ENCODE measurements at places on chromosomes 16 and 17. TPM values are rescaled to one million over a fixed set of nuclear protein-coding genes. Genes with fewer than 3 reads are reported as not detected.

GRCh38 chr16:69404275-69404805 is 18.5 kb upstream of the TERF2 start:
- no peaks in the 10 kb centered on the region for H3K36me3 ChIP-seq
- DNase-seq, result peak; percentile 57
- H3K4me3 ChIP-seq, result no peak overlapping the region
- H3K4me1 ChIP-seq, result peaks cover 16% of the 10 kb centered on the region

- H3K36me3 ChIP-seq, result peaks cover 94% of the 10 kb centered on the region
- no peak overlapping the region for H3K27ac ChIP-seq
- no peak overlapping the region for H3K4me3 ChIP-seq
Observed at GRCh38 chr17:43517161-43517560, 29.0 kb downstream of the ETV4 start.

- H3K4me1 ChIP-seq, result no peaks in the 10 kb centered on the region
- no peak overlapping the region for H3K27ac ChIP-seq
- H3K27me3 ChIP-seq, result no peaks in the 10 kb centered on the region
- H3K4me3 ChIP-seq, result no peak overlapping the region
- no peaks in the 10 kb centered on the region for H3K36me3 ChIP-seq
Observed at GRCh38 chr17:266701-267667, 85.5 kb upstream of the DOC2B start.

- no peaks in the 10 kb centered on the region for H3K36me3 ChIP-seq
- H3K4me1 ChIP-seq, result no peaks in the 10 kb centered on the region
- H3K27ac ChIP-seq, result no peak overlapping the region
- no peak for DNase-seq
- H3K27me3 ChIP-seq, result no peaks in the 10 kb centered on the region
- no peak overlapping the region for H3K4me3 ChIP-seq
Observed at GRCh38 chr17:19412510-19412909, 1.5 kb downstream of the RNF112 start.

DNA sequence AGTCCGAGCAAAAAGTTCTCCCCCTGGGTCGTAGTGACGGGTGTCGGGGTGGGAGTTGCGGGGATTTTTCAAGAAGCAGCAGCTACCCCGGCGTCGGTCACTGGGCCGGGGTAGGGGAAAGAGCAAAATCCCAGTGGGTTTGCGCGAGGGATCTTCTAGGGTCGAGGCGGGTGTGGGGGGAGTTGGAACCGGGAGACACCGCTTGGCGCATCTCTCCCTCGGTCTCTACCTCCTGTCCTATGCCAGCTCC is 2.3 kb upstream of the UBTF start:
- H3K4me3 ChIP-seq, result peak overlapping the region; percentile 100
- no peaks in the 10 kb centered on the region for H3K27me3 ChIP-seq
- no peak for DNase-seq
- 0 out of 2 replicates have a peak overlapping the region, but pooled peaks have one; percentile 11 for H3K27ac ChIP-seq

GRCh38 chr16:84065536-84066132 is 23.0 kb upstream of the SLC38A8 start:
- no peak overlapping the region for H3K4me3 ChIP-seq
- no peak overlapping the region for H3K27ac ChIP-seq
- H3K4me1 ChIP-seq, result no peaks in the 10 kb centered on the region
- H3K27me3 ChIP-seq, result no peaks in the 10 kb centered on the region

- H3K27ac ChIP-seq, result no peak overlapping the region
- no peak overlapping the region for H3K4me3 ChIP-seq
- H3K27me3 ChIP-seq, result peaks cover 4% of the 10 kb centered on the region
Observed at GRCh38 chr16:19153876-19154275, 14.2 kb upstream of the SYT17 start.

DNA sequence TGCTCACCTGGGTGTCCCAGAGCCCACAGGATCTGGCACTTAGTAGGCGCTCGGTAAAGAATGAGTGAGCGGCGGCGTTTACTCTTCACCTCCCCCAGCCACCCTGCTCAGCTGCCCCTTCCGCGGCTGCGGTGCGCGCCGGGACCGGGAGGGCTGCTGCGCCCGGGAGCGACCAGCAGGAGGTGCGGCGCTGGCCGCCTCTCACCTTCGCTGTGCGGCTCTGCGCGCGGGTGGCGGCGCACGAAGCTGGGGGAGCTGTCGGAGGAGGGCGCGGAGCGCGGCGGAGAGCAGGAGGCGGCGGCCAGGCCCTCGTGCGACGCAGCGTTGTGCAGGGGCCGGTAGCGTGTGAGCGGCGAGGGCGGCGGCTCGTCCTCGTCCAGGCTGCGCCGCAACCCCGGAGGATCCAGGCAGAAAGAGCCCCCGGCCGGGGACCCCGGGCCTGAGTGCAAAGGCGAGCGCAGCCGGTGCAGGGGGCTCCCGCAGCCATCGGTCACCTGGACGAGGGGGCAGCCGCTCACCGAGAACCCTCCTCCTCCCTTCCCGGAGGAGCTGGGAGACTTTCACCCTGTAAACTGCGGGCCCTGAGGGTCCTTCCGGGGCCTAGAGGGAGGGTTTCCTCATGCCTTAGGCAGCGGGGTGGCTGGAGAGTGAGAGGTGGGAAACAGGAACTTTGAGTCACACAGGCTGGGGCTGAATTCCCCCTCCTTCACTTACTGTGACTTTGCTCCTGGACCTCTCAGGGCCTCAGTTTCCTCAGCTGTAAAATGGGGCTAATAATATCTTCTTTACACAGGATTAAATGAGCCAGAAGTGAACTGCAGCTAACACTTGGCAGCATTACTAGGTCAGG is 12.5 kb downstream of the SAMD14 start:
- H3K27ac ChIP-seq, result no peak overlapping the region
- peaks cover 9% of the 10 kb centered on the region for H3K4me1 ChIP-seq
- no peak overlapping the region for H3K4me3 ChIP-seq
- peaks cover 14% of the 10 kb centered on the region for H3K27me3 ChIP-seq

- no peak for DNase-seq
- H3K27me3 ChIP-seq, result peaks cover 94% of the 10 kb centered on the region
- no peak overlapping the region for H3K27ac ChIP-seq
Observed at GRCh38 chr17:45824475-45824874, 20.2 kb upstream of the SPPL2C start.

GRCh38 chr16:85523602-85524364 is 89.3 kb upstream of the GSE1 start:
- H3K4me1 ChIP-seq, result no peaks in the 10 kb centered on the region
- H3K27ac ChIP-seq, result no peak overlapping the region
- H3K27me3 ChIP-seq, result no peaks in the 10 kb centered on the region
- no peaks in the 10 kb centered on the region for H3K36me3 ChIP-seq
- DNase-seq, result no peak

- no peak overlapping the region for H3K27ac ChIP-seq
- 0 out of 2 replicates have a peak overlapping the region, but pooled peaks have one; percentile 3 for H3K4me3 ChIP-seq
- H3K36me3 ChIP-seq, result peaks cover 93% of the 10 kb centered on the region
- H3K27me3 ChIP-seq, result no peaks in the 10 kb centered on the region
- H3K4me1 ChIP-seq, result 0 out of 2 replicates have a peak, but pooled peaks cover 7% of the 10 kb centered on the region
- peak; percentile 55 for DNase-seq
Observed at GRCh38 chr16:88737298-88738150, 31.2 kb downstream of the CTU2 start.

DNA sequence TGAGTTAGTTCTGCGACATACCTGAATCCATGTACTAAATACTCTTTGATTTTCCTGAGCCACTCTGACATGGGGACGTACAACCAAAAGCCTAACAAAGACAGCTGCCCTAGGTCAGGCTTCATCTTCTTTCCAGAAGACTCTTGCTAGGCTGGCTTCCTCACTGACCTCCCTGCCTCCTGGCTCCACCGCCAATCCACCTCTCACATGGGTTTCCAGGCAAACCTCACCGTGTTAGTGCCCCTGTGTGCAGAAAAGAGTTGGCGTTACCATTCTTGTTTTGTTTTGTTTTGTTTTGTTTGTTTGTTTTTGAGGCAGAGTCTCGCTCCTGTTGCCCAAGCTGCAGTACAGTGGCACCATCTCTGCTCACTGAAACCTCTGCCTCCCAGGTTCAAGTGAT is 135.3 kb downstream of the WSCD1 start:
- no peaks in the 10 kb centered on the region for H3K36me3 ChIP-seq
- DNase-seq, result no peak
- no peak overlapping the region for H3K27ac ChIP-seq

DNA sequence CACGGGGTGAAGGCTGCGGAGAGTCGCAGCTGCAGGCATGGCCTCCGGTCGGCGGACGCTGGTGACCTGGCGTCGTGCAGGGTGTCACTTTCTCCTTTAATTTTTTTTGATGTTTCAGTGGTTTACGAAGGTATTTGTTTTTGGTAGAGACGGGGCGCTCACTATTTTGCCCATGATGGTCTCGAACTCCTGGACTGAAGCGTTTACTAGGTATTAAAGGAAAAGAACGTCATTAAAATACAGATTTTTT is 17.1 kb downstream of the ZNF213 start:
- peak overlapping the region; percentile 39 for H3K4me3 ChIP-seq
- no peak for DNase-seq
- H3K36me3 ChIP-seq, result no peaks in the 10 kb centered on the region
- peaks cover 18% of the 10 kb centered on the region for H3K4me1 ChIP-seq
- H3K27ac ChIP-seq, result no peak overlapping the region

- H3K4me1 ChIP-seq, result peaks cover 39% of the 10 kb centered on the region
- H3K36me3 ChIP-seq, result peaks cover 4% of the 10 kb centered on the region
- peak overlapping the region; percentile 80 for H3K4me3 ChIP-seq
- peak overlapping the region; percentile 86 for H3K27ac ChIP-seq
- DNase-seq, result no peak
Observed at GRCh38 chr17:56914581-56915273, 878 bp upstream of the TRIM25 start.

GRCh38 chr16:24013054-24013636 is 177.4 kb downstream of the PRKCB start:
- no peak overlapping the region for H3K27ac ChIP-seq
- peaks cover 23% of the 10 kb centered on the region for H3K4me1 ChIP-seq
- H3K4me3 ChIP-seq, result no peak overlapping the region
- no peaks in the 10 kb centered on the region for H3K36me3 ChIP-seq
- no peak for DNase-seq
- H3K27me3 ChIP-seq, result no peaks in the 10 kb centered on the region

GRCh38 chr17:75182319-75182568 is 515 bp downstream of the SUMO2 start:
- peak overlapping the region; percentile 95 for H3K4me3 ChIP-seq
- H3K36me3 ChIP-seq, result peaks cover 53% of the 10 kb centered on the region
- peaks cover 13% of the 10 kb centered on the region for H3K4me1 ChIP-seq

DNA sequence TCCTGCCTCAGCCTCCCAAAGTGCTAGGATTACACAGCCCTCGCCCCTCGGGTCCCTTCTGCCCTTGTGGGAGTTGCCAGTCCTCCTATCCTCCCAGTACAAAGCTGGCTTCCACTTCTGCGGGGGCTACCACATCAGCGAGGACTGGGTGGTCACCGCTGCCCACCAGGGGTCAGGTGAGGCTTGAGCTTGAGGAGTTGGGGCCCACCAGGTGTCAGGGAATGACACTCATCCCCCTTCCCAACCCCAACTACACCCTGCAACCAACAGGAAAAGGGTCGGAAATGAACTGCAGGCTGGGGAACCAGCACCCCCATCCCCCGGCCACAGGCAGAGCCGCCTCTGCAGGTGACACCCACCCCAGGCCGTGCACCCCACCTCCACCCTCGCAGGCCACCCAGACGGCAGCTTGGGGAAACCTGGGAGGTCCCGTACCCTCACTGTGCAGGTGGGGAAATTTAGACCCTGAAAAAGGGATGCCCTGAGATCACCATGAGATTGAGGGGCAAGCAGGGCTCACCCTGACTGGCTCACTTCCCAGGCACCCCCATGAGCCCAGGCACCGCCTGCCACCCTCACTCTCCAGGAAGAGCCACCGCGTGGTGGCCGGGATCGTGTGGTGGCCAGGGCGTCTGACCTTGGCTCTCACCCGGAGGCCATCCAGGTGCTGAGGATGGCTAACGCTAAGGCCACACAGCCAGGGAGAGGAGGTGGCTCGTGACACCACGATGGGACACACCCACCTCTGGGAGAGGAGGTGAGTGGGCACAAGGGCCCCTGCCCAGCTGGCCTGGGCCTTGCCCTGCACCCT is 8.0 kb downstream of the CTRB1 start:
- no peak for DNase-seq
- H3K27me3 ChIP-seq, result peaks cover 4% of the 10 kb centered on the region
- no peak overlapping the region for H3K4me3 ChIP-seq
- no peak overlapping the region for H3K27ac ChIP-seq

- peaks cover 10% of the 10 kb centered on the region for H3K4me1 ChIP-seq
- peak within 1 kb of the TSS; percentile 65 for H3K4me3 ChIP-seq
- DNase-seq, result no peak
- H3K36me3 ChIP-seq, result peaks cover 18% of the 10 kb centered on the region
- no peaks in the 10 kb centered on the region for H3K27me3 ChIP-seq
- H3K27ac ChIP-seq, result peak within 1 kb of the TSS; percentile 3
Observed at GRCh38 chr17:59892924-59893675, at the start of the genes RPS6KB1 and TUBD1. Gene RPS6KB1 (plus strand): TSS chr17:59893121. CDS start chr17:59893185, 64 bp downstream. Gene TUBD1 (minus strand): TSS chr17:59892943. CDS start chr17:59891002, 1,941 bp downstream.

GRCh38 chr16:51540259-51540658 is 389.2 kb upstream of the SALL1 start:
- no peak overlapping the region for H3K4me3 ChIP-seq
- H3K27me3 ChIP-seq, result no peaks in the 10 kb centered on the region
- no peak overlapping the region for H3K27ac ChIP-seq
- H3K4me1 ChIP-seq, result peaks cover 46% of the 10 kb centered on the region
- H3K36me3 ChIP-seq, result no peaks in the 10 kb centered on the region

- H3K4me1 ChIP-seq, result peaks cover 38% of the 10 kb centered on the region
- peak overlapping the region; percentile 41 for H3K27ac ChIP-seq
- no peak for DNase-seq
- no peak overlapping the region for H3K4me3 ChIP-seq
- H3K27me3 ChIP-seq, result no peaks in the 10 kb centered on the region
Observed at GRCh38 chr17:46056800-46057304, 57.8 kb downstream of the STH start.

DNA sequence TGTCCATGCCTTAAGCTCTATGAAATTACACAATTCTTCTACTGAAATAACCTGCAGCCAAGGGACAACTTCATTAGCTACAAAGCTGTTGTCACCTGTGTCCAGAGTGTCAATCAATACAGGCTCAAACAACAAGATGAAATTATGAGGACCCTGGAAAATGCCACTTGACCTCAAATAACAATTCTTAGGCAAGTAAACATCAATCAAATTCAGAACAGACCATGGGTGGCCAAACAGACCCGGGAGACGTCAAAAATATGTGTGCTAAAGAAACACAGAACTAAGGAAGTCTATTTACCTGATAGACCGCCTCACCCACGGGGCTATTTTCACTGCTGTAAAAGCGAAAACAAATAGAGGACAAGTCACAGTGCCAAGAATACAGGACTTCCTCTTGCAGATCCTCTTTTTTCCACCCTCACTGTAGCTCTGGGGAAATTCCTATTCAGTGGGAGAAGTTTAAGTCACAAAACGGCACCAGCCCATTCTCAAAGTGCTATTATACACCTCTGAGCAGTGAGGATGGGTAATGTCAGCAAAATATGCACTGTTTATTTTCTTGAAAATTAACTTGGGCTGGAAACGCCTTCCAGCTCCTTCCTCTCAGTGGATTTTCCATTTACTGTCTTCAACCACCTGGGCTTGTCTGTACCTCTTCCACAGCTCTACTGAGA is 2.7 kb downstream of the LITAF start:
- H3K27ac ChIP-seq, result peak overlapping the region; percentile 22
- H3K36me3 ChIP-seq, result peaks cover 40% of the 10 kb centered on the region
- H3K4me3 ChIP-seq, result peak overlapping the region; percentile 7
- H3K27me3 ChIP-seq, result no peaks in the 10 kb centered on the region

FAM20A gene
- not detected for total RNA-seq

PLA2G15 gene
- total RNA-seq, result 28.9 TPM

MYO15A gene
- total RNA-seq, result not detected

CHP2 gene
- not detected for total RNA-seq

ZNF205 gene
- total RNA-seq, result 15.3 TPM

LRRC36 gene
- total RNA-seq, result not detected

MYH8 gene
- not detected for total RNA-seq

PTGES3L gene
- total RNA-seq, result 2.1 TPM

C1QTNF8 gene
- not detected for total RNA-seq

ZNF469 gene
- 2.0 TPM for total RNA-seq

CACNG4 gene
- total RNA-seq, result 32.0 TPM

All from SJSA1 (cell line).